ENCODE measurements at places on chromosomes 2 and 18.
A peak's percentile ranks its signal among the peaks of the same experiment; 100 is the strongest.

- DNase-seq: no peak
Measured at GRCh38 chr2:98118852-98119251, 31.9 kb downstream of the VWA3B start.

- no peak for DNase-seq
Measured at GRCh38 chr2:120277505-120278205, 25.0 kb downstream of the RALB start.

DNA sequence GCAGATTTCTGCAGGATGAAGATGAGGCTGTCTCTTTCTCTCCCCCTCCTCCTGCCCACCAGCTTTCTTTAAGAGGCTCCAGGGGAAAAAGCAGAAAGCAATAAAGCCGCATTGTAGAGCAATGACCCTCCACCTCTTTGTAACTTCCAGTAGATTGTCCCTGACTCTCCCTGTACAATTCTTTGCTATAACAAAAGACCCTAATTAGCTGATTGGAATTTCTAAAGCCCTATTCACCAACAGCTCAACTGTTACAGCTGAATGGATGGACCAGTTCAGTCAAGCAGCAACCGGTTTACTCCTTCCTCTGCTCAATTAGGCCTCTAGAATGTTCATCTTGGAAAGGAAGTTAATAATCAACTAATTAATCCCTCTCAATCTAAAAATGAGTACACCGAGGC, 301.0 kb downstream of the STK39 start:
- DNase-seq: no peak

- DNase-seq: peak; percentile 45
Measured at GRCh38 chr2:102103992-102104871, 38.3 kb upstream of the IL1R1 start.

GRCh38 chr2:172749388-172749787, 13.7 kb downstream of the RAPGEF4 start:
- no peak for DNase-seq

DNA sequence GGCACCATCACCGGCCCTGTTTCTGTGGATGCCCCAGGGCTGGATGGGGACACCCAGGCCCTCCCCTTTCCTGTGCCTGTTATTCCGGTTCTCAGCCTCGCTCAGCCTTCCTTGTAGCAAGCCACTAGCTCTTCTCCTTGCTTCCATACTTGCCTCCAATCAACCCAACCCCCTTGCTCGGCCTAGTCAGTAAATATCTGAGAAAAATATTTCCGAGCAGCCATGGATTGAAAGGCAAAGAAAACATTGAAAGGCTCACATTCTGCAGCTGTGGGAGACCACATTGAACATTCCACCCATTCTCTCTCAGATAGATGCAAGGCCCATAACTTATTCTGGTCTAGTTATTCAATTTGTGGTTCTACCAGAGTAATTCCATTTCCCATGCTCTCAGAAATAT, 114.9 kb downstream of the SPP2 start:
- DNase-seq: no peak

DNA sequence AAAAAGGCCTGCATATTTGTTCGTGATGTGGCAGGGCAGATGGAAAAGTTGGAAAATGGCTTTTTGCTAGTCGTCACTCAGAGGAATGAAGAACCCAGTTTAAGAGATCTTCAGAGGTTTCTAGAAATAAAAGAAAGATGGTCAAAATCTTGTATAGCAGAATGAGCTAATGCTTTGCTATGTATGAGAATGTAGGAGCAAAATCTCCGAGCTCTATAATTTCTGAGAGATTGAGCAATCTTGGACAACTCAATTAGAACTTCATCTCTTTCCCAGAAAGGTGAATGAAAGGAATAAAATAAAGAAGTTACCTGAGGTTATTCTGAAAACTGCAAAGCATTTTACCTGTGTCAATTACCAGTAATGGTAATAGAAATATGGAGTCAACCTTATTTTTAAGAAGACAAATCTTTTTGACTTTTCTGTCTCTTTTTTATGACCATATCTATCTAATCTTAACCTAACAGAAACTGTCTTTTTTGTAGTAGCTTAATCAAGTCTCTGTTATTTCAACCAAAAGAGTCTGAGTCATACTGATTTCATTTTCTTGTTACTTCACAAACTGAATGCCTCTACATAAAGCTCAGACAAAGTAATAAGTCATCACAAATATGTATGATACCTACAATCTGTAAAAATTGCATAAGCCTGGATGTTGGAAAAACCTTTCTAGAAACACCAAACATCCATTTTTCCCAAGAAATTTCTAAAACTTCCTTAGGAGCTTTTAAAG, 32.5 kb downstream of the CCDC68 start:
- DNase-seq: no peak
